ENCODE measurements at places on chromosomes 6 and 20.

DNA sequence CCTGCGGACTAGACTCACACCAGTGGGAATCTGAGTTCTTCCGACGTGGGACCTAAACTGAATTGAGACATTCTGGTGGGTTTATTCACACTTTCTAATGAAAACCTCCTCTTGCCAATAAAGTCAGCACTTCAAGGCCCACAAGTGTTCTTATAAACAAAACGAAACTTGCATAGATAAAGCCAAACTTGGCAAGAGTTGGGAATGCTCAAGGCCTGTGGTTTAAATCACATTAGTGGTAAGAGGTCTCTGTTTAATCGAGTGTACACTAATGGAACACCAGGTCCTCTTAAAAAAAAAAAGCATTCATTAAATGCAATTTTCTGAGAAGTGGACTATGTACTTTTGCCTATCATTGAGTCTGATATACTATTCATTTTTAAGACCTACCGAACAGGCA, 143.3 kb downstream of the SMOC2 start:
- no peak for DNase-seq

DNA sequence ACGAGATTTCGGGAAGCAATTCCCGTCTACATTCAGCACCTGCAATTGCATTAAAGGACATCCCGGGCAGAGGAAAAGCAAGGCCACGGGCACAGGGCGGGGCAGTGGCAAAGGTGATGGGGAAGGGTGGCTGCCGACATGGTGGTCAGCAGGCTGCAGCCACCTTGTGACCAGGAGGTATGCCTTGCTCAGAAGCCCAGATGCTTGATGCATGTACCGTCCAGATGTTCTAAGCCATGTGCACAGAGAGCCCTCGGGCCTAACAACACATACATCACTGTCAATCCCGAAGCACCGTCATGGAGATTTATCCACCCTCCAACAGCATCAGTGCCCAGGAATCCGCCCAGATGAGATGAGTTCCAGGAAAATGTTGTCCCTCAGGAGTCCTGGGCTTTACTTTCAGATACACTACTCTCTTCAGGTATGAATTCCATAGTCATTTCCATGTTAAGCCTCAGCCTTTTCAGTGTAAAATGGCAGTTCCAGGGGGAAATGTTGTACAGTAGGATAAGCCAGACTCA, 77.8 kb upstream of the FRMD1 start:
- DNase-seq, result no peak

GRCh38 chr6:156953127-156953478, 175.9 kb downstream of the ARID1B start:
- no peak for DNase-seq

GRCh38 chr6:80969439-80969838, 783.0 kb downstream of the TENT5A start:
- DNase-seq, result no peak

GRCh38 chr6:51495096-51495495, 592.3 kb downstream of the PKHD1 start:
- no peak for DNase-seq

- no peak for DNase-seq
These were observed 167.8 kb upstream of the CENPW start for GRCh38 chr6:126172131-126172530.

DNA sequence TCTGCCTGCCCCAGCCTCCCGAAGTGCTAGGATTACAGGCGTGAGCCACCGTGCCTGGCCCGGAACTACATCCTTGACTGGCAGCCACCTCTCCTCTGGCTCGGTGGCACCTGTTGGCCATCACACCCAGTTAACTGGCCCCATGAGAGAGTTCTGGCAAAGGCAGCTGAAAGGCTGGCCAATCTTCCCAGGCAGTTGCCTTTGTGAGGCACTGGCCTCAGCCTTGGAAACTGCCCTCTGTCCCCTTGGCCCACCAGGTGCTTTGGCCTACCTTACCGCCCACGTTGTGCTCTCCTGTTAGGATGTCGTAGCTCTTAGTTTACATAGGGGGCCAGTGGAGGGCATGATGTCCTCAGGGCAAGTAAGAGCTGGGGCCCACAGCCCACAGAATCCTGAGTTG, 9.6 kb upstream of the MANBAL start:
- no peak for DNase-seq

DNA sequence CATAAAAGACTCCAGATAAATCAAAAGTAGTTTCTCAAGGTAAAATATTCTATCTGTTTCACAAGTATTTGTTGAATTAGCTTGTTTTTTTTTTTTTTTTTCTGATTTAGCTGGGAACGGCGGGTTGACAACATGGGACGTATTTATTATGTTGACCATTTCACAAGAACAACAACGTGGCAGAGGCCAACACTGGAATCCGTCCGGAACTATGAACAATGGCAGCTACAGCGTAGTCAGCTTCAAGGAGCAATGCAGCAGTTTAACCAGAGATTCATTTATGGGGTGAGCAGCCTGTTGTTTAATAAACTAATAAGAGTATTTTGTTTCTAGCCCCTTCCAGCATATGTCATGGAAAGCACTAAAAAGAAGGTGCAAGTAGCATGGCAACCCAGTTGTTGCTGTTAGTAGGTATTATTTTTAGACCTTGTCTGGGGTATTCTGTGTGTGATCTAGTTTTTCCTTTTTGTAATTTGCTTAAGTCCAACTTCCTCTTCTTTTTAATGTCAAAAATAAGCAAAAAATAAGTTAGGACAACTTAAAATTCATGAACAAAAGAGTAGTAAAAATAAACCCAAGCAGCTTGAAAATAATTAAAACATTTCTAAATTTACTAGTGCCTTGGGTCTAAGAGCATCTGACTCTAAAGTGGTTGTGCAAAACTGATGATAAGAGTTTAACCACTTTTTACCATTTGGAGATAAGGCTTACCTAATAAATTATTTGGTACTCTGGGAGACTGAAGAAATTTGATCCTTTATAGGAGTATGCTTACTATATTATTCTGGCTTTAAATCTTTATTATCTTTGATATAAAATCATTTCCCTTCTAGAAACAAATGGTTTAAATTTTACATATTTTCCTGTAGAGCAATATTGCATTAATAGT, 70.8 kb upstream of the DYNLRB1 start:
- DNase-seq, result no peak

- peak; percentile 16 for DNase-seq
These were observed 46.9 kb downstream of the PDYN start for GRCh38 chr20:1946762-1947534.

GRCh38 chr6:26246553-26246952, 118.4 kb upstream of the BTN3A2 start:
- DNase-seq, result no peak

All from CD4-positive, alpha-beta T cell treated with Interleukin-10 for 1 hour (primary cell).